WERI-Rb-1 (cell line): ENCODE measurements at places on chromosomes 1 and 21.

DNA sequence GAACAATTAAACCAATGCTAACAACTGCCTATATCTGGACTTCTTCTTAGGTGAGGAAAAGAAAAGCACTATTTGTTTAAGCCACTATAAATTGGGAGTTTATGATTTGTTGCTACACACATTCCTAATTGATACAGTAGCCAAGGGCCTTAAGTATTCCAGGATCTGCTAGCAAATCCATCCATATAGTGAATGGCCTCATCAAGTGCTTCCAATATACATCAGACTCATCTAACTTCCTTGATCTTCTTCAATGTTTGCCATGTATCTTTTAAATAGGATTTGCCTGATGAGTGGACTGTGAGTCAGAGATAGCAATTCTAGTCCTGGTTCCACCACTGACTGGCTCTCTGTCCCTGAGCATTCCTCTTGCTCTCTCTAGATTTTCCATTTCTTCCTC, 430.2 kb downstream of the OMA1 start:
- no peak for DNase-seq

DNA sequence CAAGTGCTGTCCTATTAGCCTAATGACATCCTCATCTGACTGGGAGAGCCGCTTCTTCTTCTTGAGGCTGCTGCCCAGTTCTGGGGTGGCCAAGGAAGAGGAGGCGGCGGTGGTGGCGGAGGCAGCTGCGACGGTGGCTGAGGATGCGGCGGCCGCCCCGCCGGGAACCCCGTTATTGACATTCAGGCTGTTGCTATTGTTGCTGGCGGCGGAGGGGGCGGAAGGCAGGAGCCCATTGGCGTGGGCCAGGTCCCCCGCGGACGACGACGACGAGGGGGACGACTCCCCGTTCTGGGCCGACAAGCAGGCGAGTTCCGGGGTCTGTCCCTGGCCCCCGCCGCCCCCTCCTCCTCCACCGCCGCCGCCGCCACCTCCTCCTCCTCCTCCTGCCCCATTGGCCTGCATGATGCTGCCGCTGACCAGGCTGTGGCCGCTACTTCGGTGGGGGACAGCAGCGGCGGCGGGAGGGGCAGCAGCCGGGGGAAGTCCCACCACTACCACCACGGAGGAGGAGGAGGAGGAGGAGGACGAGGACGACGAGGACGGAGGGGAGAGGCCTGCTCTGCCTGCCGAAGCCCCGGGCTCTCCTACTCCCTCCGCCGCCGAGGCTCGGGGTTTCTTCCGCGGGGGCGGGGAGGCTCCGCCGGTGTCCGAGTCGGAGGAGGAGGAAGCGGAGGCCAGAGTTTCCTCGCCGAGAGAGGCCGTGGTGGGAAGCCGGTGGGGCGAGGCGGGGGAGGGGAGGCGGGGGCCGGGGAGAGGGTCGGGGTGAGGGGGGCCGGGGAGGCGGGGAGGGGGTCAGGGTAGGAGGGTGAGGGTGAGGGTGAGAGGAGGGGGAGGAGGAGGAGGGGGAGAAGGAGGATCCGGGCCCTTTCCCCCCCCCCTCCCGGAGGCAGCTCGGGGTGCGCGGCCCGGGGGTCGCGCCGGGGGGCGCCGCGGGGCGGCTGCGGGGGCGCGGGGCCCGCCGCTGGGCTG, 610 bp downstream of the WDR26 start:
- peak; percentile 12 for DNase-seq

DNA sequence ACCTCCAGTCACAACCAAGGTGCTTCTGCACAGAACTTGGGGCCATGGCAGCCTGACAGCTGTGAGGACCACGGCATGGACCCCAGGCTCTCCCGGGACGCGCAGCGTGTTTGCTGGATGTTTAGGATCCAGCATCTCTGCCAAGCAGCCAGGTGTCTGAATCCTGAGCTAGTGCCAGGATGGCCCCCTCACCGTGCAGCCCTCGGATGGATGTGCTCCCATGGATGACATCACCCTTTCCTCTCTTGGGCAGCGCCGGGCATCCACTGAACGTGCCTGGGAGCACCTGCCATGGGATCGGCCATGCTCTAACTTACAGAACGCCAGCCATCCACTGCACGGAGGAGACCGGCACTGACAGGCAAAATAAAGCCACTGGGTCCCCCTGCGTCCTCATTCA, 53.9 kb downstream of the PRDM15 start:
- no peak for DNase-seq

DNA sequence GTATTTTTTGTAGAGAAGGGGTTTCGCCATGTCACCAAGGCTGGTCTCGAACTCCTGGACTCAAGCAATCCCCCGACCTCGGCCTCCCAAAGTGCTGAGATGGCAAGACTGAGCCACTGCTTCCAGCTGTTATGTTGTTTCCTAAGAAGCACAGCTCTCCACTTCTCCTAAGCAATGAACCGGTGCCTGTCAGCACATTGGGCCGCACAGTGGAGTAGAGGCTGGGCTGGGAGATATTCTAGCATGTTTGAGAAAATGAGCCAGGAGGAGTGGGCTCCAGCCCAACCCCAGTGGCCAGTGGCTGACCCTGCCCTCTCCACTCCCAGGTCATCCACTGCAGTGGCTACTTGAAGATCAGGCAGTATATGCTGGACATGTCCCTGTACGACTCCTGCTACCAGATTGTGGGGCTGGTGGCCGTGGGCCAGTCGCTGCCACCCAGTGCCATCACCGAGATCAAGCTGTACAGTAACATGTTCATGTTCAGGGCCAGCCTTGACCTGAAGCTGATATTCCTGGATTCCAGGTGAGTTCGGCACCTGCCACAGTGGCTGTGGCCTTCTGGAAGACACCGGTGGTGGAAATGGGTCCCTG, 27.0 kb downstream of the SIM2 start:
- DNase-seq: no peak

- DNase-seq: no peak
These were observed 1.1 kb upstream of the MARCKSL1 start for GRCh38 chr1:32336963-32337675.
